ENCODE measurements at places on chromosomes 7 and 10. TPM values are rescaled to one million over a fixed set of nuclear protein-coding genes. Genes with fewer than 3 reads are reported as not detected.
A peak's percentile ranks its signal among the peaks of the same experiment; 100 is the strongest.

DNA sequence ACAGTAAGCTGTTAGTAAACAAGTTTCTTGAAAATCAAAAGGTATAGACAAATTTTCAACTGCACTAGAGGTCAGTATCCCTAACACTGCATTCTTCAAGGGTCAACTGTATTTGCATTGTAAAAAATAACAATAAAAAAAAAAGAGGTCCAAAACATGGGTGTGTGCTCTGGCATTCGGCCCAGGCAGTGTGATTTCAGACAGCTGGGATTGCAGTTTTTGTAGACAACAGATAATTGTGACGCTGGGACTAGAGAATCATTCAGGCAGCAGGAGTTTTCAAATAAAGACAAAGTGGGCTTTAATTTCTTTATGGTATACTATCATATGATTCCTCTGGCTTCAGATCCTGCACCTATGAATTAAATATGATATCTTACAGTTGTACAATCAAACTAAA is 543.2 kb upstream of the SEMA3D start:
- no peaks in the 10 kb centered on the region for H3K4me1 ChIP-seq
- no peaks in the 10 kb centered on the region for H3K27me3 ChIP-seq
- DNase-seq, result no peak
- no peaks in the 10 kb centered on the region for H3K36me3 ChIP-seq
- H3K27ac ChIP-seq, result no peak overlapping the region

- H3K27ac ChIP-seq, result no peak overlapping the region
- no peak for DNase-seq
- no peaks in the 10 kb centered on the region for H3K4me1 ChIP-seq
- H3K27me3 ChIP-seq, result peaks cover 15% of the 10 kb centered on the region
- no peaks in the 10 kb centered on the region for H3K36me3 ChIP-seq
Measured at GRCh38 chr7:132114411-132114810, 461.9 kb downstream of the PLXNA4 start.

- DNase-seq, result no peak
- H3K36me3 ChIP-seq, result peaks cover 67% of the 10 kb centered on the region
- H3K27me3 ChIP-seq, result no peaks in the 10 kb centered on the region
- H3K27ac ChIP-seq, result no peak overlapping the region
- peaks cover 24% of the 10 kb centered on the region for H3K4me1 ChIP-seq
Measured at GRCh38 chr7:44056681-44057080, 8.7 kb downstream of the PGAM2 start.

- H3K4me3 ChIP-seq, result no peak overlapping the region
- H3K36me3 ChIP-seq, result peaks cover 10% of the 10 kb centered on the region
- no peak for DNase-seq
- H3K27me3 ChIP-seq, result no peaks in the 10 kb centered on the region
- H3K27ac ChIP-seq, result no peak overlapping the region
Measured at GRCh38 chr10:63313066-63313717, 152.6 kb downstream of the JMJD1C start.

DNA sequence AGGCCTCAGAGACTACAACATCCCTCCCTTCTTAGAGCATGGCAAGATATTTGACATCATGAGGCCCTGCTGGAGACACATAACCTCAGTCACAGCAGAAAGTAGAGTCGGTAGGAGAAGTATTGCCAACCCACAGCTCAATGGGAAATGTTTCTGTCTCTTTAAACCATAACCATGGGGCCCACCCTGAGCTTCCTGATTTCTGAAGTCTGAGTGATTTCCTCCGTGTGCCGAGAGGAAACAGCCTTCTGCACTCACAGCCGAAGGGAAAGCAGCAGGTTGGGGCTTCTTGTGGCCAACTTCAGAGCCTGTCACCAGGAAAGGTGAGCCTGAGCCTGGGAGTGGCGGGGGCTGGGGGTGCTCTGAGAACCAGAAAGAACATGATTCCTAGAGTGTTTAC is at the start of gene GIMAP1:
Gene GIMAP1 (plus strand): TSS at position 246 of the 400 bp plus-strand sequence. CDS start 2,435 bp downstream, outside the sequence.
- peak within 1 kb of the TSS; percentile 97 for H3K4me3 ChIP-seq
- peaks cover 51% of the 10 kb centered on the region for H3K4me1 ChIP-seq
- DNase-seq, result peak; percentile 71
- no peaks in the 10 kb centered on the region for H3K27me3 ChIP-seq

WNT2 gene
- total RNA-seq, result not detected
